ENCODE measurements at places on chromosomes 11 and 22.
A peak's percentile ranks its signal among the peaks of the same experiment; 100 is the strongest.

DNA sequence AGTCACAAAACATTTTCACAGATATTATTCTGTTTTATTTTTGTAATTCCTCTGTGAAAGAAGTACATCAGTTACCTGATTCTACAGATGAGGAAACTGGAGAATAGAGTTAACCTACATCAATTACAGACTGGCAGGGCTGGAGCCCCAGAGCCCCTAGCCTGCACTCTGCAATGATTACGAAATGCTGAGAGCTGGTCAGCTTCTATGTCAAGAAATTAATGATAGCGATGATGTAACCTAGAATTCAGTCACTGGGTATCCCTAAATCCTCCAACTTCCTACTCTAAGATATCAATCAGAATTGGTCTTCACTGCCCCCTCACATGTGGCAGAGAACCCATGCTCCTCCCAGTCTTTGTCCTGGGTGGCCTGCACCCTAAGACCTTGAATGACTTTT is 273.5 kb upstream of the PLET1 start:
- DNase-seq, result no peak

DNA sequence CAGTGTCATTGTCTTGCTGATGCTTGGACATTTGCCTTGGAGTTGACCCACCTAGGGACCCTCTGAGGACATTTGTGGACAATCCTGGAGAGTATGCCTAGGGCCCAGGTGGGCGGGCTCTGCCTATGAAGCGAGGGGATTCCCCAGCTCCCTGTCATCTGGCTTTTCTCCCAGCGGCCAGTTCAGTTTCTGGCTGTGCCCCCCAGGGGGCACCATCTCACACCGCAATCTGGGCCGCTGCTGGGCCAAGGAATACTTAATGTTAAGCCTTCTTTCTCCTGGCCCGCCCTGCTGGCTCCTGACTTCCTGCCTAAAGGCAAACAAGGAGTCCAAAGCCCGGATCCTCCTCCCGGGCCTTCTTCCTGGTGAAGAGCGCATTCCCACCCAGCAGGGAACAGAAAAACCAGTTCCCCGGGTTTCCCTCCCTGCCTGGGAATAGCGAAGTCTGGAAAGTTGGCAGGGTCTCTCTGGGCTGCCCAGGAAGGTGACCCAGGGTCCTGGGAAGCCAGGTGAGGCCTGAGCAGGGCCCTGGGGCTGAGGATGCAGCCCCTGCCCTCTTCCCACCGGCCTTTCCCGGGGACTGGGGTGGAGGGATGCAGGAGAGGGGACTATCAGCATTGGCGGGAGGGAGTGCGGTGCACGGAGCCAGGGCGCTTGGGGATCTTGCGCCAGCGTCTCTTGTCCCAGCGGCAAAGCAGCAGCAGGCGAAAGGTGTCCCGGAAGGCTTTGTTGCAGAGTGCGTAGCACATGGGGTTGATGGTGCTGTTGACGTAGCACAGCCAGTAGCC is 11.9 kb downstream of the CHRM1 start:
- peak; percentile 69 for DNase-seq

GRCh38 chr11:96817482-96818399 is 427.9 kb downstream of the JRKL start:
- DNase-seq, result no peak

DNA sequence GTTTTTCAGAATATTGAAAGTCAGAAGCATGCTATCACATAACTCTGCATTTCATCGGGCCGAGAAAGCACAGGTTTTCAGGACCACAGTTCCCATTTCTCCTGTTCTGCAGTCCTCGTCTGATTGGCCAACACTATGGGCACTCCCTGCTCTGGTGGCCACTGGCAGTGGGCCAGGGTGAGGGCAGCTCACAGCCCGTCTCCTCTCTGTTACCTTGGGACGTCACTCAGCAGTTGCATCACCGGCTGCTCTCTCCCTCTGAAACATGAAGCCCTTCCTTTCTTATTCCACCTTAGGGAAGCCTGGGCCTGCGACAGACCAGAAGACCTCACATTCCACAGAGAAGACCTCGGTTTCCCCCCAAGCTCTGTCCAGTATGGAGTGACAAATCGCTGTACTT is 11.4 kb upstream of the MICAL3 start:
- no peak for DNase-seq

DNA sequence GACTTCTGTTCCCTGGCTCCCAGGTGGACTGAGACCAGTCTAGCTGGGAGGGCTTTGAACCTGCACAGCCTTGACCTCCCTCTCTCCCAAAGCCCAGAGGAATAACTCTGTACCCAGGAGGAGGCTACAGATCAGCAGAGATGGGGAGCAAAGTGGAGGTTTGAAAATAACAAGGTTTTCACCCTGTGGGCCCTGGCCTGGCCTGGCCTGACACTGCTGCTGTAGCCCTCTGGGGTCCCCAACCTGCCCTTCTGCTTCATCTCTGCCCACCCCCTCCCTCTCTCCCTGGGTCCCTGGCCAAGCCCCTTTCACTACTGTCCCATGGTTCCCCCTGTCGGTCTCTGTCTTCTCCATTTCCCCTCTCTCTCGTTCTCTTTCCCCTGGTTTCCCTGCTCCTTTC is 225.2 kb downstream of the BUD13 start:
- no peak for DNase-seq

GRCh38 chr11:114295676-114296604 is at the start of gene NNMT:
TSS of gene NNMT (plus strand) at chr11:114296399. CDS start at chr11:114296557, 158 bp downstream.
- no peak for DNase-seq

- DNase-seq, result peak; percentile 66
Observed at GRCh38 chr11:12785901-12786300, 111.7 kb downstream of the TEAD1 start.

DNA sequence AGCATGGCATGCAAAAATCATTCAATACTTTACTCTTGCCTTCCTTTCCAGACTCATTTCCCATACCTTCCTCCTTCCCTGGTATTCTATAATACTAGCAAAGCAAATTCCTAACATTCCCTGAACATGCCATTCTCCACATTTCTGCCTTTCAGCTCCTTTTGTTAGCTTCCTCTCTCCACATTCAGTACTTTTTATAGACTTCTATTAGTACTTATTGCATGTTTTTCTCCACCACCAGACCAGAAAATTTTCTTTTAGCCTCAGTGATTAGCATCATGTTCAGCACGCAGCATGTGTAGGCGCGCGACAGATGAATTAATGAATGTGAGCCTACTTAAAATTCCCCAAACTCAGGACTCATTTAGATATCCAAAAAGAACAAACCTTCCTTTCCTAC is 935.3 kb downstream of the DLG2 start:
- no peak for DNase-seq
